Cardiac atrium fibroblast (primary cell): ENCODE measurements at places on chromosomes 2 and 18. TPM values are rescaled to one million over a fixed set of nuclear protein-coding genes. Genes with fewer than 3 reads are reported as not detected.

XDH gene
- total RNA-seq: not detected in 2 replicates

POTEF gene
- not detected in 2 replicates for total RNA-seq

LHCGR gene
- not detected in 2 replicates for total RNA-seq

PCARE gene
- not detected in 2 replicates for total RNA-seq

KIAA1328 gene
- total RNA-seq: 2.9 and 4.2 TPM in 2 replicates

DPP10 gene
- under 0.01 TPM in 1 of 2 replicates, not detected in the other for total RNA-seq

CCDC178 gene
- not detected in 2 replicates for total RNA-seq

IL36B gene
- total RNA-seq: not detected in 2 replicates

GPR45 gene
- total RNA-seq: not detected in 2 replicates

HOXD8 gene
- not detected in 2 replicates for total RNA-seq

CD207 gene
- total RNA-seq: not detected in 2 replicates

PUM2 gene
- total RNA-seq: 13.4 and 17.0 TPM in 2 replicates

ANTXR1 gene
- total RNA-seq: 132 and 150 TPM in 2 replicates

HAAO gene
- not detected in 2 replicates for total RNA-seq

CYS1 gene
- under 0.01 and 0.16 TPM in 2 replicates for total RNA-seq

CYP26B1 gene
- 7.0 and 11.3 TPM in 2 replicates for total RNA-seq

VRK2 gene
- total RNA-seq: 9.0 and 14.1 TPM in 2 replicates

REG1B gene
- total RNA-seq: not detected in 2 replicates

LIPG gene
- 32.9 and 50.4 TPM in 2 replicates for total RNA-seq

GPD2 gene
- 20.4 and 54.7 TPM in 2 replicates for total RNA-seq

LIMS4 gene
- 11.9 and 15.1 TPM in 2 replicates for total RNA-seq

HOXD12 gene
- total RNA-seq: not detected in 2 replicates

GLS gene
- total RNA-seq: 92.2 and 95.0 TPM in 2 replicates

RAB6D gene
- not detected in 2 replicates for total RNA-seq

EPB41L3 gene
- total RNA-seq: 36.1 and 42.1 TPM in 2 replicates

IER3IP1 gene
- 22.2 and 24.5 TPM in 2 replicates for total RNA-seq

IL1F10 gene
- total RNA-seq: not detected in 2 replicates

SF3B1 gene
- 143 and 159 TPM in 2 replicates for total RNA-seq

MAP3K19 gene
- not detected in 2 replicates for total RNA-seq

PAIP2B gene
- total RNA-seq: 0.18 and 0.81 TPM in 2 replicates

CCDC74B gene
- 3.1 and 6.0 TPM in 2 replicates for total RNA-seq
